MV-4-11 (cell line): ENCODE measurements at places on chromosomes 2 and 18.
A peak's percentile ranks its signal among the peaks of the same experiment; 100 is the strongest.

DNA sequence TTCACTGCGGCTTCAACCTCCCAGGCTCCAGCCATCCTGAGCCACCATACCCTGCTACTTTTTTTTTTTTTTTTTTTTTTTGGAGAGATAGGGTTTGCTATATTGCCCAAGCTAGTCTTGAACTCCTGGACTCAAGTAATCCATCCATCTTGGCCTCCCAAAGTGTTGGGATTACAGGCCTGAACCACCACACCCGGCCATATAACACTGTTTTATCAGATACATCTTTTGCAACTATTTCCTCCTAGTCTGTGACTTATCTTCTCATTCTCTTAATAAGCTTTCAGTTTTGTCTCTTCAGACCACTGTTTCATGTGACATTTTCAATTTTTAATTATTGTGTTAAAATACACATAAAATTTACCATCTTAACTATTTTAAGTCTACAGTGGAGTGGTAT is 35.7 kb upstream of the FAM117B start:
- DNase-seq = no peak

DNA sequence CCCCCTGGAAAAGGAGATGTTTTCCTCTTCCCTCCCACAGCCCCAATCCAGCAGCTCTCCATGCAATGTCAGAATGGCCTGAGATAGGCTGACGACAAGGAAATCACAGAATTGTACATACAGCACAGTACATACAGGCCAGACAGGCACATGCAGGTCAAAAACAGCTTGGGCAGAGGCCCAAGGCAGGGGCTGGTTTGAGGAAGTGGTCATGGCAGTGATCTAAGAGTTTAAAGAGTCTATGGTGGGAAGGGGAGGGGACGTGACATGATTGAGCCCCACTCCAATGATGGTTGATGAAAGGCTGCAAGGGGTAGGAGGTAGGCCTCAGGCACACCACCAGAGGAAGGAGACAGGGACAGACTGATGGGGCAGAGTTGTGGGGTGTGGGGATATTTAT is 4.3 kb downstream of the DCTN1 start:
- peak; percentile 63 for DNase-seq

GRCh38 chr2:64328415-64328722 is 125.6 kb upstream of the LGALSL start:
- DNase-seq = no peak

GRCh38 chr2:208359632-208359986 is 47.0 kb upstream of the PTH2R start:
- no peak for DNase-seq

DNA sequence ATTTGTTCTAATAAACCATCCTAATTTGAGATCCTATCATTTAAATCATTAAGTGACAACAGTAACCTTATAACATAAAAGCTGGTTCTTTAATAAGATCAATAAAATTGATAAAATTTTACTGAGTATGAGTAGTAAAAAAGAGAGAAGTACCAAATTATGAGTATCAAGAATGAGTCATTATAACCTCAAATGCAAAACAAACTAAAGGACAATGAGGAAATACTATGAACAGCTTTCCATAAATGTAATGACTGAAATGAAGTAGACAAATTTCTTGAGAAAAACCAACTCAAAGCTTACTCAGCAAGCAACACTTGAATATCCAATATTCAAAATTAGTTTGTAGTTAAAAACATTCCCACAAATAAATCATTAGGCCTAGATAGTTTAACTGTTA is 433.0 kb downstream of the ZEB2 start:
- DNase-seq = peak; percentile 1

- DNase-seq = no peak
Measured at GRCh38 chr2:10132996-10133647, 10.6 kb downstream of the RRM2 start.

- DNase-seq = no peak
Measured at GRCh38 chr18:48919547-48919946, 31.2 kb downstream of the SMAD7 start.

DNA sequence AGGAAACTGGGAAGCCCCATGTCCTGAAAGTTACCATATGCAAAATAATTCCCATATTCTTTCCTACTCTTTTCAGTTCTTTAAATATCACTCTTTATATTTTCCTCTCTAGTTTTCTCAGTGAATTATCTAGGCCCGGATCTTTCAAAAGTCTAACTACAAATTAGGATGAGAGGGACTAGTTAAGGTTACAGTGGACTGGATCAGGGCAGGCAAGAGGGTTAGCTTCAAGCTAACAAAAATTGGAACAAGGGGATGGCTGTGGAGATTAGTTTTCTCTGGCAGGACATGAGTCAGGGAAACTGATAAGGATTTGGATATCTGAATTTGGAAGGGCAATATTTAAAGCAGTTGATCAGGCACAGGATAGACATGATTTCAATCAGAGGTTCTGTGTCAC is 30.4 kb upstream of the BBS5 start:
- DNase-seq = no peak

DNA sequence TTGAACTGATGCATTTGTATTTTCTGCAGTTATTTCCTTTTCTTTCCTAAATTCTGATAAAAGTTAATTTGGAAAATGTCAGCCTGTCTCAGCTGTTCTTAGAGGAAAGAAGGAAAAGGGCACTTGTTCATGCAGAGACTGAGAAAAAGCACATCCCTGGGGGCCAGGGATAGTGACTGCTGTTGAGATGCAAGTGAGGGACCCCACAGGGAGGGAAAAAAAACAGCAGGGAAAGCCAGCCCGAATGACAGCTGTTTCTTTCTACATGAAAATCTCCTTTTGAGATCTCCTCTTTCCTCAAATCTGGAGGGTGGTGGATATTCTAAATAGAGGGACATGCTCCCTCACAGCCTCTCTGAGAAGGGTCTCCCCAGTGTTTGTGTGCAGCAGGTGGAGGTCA is 14.0 kb upstream of the MTA3 start:
- no peak for DNase-seq

GRCh38 chr2:152238016-152238415 is 62.5 kb upstream of the STAM2 start:
- DNase-seq = no peak
